ENCODE measurements at places on chromosomes 1 and 21.

DNA sequence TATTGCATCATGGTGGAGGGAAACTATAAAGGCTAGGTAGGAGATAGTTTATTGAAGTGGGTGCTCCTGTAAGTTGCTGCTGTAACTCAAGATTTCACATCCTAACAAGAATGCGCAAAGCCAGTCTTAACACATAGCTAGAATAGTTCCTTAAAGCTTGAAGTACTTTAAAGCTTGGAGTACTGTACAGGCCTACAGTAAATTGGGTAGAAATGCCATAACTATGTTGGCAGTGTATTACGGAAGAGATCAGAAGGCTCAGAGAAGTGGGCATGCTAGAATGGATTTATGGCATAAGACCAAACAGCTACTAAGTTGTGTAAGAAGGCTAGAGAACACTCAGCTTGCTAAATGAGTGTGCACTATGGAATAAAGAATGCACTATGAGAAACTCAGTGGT is 44.5 kb downstream of the DMRTA2 start:
- no peak for DNase-seq

DNA sequence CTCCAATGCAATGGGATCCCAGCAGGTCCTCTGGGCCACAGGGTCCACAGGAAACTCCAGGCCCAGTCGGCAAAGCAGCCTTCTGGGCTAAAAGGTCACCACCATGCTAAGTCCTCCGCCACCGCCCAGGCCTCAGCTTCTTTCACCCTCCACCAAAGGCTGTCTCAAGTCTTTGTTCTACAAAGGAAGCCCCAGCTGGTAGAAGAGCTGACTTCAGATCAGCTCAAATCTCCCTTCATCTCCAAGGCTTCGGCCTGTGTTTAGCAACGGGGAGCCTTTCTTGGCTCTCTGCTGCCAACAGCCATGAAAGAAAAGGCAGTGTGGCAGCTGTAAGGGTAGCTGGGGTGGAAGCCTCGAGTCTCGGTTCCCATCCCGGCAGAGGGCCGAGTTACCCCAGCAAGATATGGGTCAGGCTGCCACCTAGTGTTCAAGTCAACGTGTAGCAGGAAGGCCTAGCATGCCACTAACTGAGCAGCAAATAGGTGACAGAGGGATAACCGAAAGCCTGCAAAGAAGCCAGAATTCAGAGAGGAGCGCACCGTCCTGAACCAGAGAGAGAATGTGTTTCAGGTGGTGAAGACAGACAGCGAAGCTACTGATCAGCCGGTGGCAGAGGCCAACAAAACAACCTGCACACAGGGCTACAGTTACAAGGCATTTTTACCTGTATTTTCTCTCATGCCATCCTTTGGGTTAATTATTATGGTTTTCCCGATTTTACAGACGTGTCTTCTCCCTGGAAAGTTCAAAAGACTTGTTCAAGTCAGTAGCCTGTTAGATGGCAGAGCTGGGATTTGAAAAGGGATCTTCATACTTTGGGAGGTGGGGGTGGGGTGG is 26.8 kb upstream of the CRNN start:
- DNase-seq, result peak; percentile 38

DNA sequence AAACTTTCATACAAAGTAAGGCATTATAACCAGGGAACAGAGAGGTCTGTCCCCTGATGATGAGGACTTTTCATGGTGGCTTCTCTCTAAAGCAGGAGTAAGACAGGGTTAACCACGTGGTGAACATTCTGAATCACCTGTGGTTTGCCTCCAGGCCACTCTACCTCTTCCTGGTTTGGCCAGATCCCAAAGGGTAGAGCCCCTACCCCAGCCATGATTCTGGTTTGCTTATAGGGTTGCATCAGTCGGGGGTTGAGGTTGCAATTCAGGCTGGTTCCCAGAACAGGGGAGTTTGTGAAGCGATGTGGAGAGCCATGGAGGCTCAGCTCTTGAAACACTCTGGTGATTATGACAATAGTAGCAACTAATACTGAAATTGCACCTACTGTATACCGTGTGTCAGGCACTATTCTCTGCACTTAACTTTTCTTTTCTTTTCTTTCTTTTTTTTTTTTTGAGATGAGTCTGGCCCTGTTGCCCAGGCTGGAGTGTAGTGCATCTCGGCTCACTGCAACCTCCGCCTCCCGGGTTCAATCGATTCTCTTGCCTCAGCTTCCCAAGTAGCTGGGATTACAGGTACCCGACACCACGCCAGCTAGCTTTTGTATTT is 8.3 kb downstream of the CNR2 start:
- no peak for DNase-seq

DNA sequence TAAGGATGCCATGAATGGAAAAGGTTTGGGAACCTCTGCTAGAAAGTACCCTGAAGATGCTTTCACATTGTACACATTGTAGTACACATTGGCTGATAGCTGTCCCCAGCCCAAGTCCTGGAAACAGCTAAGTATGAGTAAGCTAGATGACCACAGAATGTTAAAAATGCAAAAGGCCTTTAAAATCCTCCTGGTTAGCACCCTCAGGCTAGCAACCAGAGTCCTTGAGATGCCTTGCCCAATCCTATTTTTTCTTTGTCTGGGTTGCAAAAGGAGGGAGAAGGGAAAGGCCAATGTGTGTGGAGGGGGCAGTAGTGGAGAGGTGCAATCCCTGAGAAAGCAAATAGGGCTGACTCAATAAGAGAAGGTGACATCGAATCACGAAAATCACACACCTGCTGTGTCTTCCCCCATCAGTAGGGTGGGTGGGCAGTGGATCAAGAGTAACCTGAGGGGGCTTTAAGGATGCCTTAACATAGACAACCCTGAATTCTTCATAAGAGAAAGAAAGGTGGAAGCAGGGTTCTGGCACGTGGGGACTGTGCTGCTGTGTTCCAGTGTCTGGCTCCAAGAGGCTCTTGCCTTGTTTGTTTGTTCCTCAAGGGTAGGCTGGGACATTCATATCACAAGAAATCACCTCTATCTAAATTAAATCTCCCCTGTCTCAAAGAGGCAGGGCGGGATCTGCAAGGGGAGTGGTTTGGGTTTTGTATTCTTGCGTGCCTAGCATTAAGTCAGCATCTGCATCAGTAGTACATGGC is 266.2 kb upstream of the PLXNA2 start:
- DNase-seq, result no peak

GRCh38 chr1:115642168-115643072 is 650 bp downstream of the VANGL1 start:
- DNase-seq, result no peak

GRCh38 chr1:2230781-2231531 is 2.8 kb downstream of the SKI start:
- no peak for DNase-seq

DNA sequence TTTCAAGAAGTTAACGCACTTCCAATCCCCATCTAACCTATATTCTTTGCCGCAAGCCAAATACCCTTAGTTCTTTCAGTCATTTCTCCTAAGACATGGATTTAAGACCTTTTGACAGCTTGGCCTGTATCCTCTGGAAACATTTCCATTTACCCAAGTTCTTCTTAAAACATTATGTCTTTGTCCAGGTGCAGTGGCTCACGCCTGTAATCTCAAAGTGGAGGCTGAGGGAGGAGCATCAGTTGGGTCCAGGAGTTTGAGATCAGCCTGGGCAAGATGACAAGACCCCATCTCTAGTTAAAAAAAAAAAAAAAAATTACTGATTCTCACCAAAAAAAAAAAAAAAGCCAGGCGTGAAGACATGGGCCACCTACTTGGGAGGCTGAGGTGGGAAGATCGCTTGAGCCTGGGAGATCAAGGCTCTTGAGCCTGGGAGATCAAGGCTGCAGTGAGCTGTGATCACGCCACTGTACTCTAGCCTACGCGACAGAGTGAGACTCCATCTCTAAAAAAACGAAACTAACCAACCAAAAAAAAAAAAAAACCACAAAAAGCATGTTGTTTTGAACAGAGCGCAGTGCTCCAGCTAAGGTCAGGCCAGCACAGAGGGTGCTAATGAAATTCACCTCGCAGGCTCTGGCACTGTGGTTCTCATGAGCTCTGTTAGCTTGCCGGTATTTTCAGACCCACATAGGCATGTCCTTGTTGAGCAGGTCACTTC is 36.0 kb downstream of the NUAK2 start:
- peak; percentile 31 for DNase-seq

GRCh38 chr1:114000406-114000805 is 21.1 kb downstream of the OLFML3 start:
- DNase-seq, result no peak

GRCh38 chr1:118618618-118619340 is 369.4 kb downstream of the TBX15 start:
- no peak for DNase-seq

DNA sequence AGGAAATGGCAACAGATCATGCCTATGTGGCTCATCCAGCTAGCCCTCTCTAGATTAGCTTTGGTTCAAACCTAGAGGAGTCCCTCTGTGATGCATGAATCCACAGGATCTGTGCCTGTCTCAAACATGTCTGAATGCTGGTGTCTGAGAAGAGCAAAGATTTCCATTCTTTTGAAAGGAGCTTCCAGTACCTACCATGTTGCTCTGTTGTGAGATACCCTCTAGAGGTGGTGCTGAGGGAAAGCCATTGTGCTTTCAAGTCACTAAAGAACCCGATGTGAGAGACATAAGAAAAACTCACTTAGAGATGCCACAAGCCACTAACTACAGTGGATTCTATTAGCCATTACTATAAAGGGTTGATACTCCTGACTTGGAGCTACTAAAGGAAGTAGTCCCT is 103.6 kb downstream of the LRRC40 start:
- DNase-seq, result no peak

- no peak for DNase-seq
These were observed 214.5 kb downstream of the TBX15 start for GRCh38 chr1:118773656-118774055.

- DNase-seq, result no peak
These were observed 26.4 kb downstream of the CD48 start for GRCh38 chr1:160685266-160685665.

GRCh38 chr1:43220905-43221778 is 48.6 kb upstream of the TMEM125 start:
- DNase-seq, result no peak

DNA sequence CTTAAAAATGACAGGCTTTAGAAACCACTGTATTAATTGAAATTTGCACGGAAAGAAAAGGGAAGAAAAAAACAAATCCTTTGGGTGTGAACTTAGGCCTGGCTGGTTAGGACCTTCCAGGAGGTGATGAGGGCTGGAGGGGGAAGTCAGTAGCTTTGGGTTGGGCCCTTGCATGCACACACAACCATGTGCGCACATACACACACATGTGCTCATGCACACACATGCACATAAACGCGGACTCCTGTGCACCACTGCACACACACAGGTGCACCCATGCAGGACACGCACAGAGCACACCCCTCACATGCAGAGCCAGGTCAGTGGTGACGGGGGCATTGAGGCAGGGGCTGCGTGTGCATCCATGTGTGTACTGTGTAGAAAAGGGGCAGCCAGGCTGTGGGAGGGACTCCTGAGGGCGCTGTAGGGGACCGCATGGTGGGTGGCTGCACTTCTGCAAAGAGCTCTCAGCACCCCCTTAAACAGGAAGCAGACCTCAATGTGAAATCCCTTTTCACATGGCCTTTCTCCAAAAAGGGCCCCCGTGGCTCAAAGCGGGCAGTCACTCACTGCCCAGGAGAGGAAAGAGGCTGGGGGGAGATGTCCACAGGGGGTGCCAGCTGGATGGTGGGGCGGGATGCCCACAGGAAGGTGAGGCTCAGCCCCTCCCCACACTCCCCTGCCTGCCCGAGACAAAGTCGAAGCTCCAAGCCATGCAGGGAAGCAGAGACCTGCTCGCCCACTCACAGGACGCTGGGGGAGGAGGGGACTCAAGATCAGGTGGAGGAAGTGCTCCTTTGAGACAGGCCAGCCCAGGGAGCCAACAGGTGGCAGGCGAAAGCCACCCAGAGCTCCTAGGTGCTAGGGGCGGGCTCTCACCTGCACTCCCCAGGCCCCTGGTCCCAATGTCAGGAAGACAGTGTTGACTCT is 95.2 kb downstream of the ITPKB start:
- DNase-seq, result no peak

DNA sequence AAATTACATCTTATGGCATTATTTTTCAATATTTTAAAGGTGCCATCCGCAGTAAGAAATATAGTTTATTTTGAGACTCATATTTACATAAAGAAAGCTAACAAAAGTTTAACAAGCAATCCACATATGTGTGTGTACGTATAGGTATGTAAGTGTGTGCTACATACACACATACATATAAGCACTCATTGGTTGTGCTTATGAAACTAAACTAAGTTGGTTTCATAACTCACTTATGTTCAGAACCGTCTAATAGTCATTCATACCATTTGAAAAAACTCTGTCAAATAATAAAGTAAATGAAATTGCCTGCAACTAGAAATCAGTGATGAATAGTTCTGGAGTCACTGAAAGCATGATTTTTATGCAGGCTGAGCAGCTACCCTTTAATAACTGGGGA is 14.1 kb downstream of the TATDN3 start:
- no peak for DNase-seq

- no peak for DNase-seq
These were observed 55.1 kb downstream of the CD58 start for GRCh38 chr1:116515702-116516101.

DNA sequence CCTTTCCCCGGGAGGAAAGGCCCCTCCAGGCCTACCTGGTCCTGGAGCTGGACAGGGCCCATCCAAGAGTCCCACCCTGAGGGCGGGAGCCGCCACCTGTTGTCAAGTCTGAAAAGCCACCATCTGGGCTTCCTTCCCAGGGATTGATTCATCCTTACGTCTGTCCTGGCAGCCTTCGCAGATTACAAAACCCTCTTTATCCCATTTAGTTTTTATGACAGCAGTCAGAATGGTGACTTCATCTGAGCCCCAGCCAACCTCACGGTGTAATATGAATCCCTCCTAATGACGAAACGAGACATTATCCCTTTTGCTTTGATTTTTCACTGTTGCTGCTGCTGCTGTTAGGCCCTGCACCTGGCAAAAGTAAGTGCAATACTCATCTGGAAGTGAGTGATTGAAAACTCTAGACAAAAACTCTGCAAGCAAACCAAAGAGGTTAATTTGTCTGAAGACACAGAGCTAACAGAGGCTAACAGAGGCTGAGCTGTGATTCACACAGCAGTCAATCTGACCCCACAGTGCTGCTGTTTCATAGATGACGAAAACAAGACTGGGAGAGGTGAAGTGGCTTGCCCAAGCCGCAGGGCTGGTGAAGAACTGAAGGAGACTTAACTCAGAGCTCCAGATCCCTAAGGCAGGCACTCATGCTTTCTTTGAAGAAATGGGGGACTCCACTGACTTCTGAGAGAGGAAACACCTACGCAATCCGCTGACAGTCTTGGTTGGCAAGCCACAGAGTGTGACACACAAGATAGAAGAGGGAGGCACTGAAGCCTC is 30.0 kb upstream of the S100A7 start:
- DNase-seq, result no peak

- no peak for DNase-seq
These were observed 18.0 kb downstream of the SERTAD4 start for GRCh38 chr1:210250665-210250997.

GRCh38 chr1:182485861-182486260 is 35.9 kb downstream of the RGSL1 start:
- no peak for DNase-seq

DNA sequence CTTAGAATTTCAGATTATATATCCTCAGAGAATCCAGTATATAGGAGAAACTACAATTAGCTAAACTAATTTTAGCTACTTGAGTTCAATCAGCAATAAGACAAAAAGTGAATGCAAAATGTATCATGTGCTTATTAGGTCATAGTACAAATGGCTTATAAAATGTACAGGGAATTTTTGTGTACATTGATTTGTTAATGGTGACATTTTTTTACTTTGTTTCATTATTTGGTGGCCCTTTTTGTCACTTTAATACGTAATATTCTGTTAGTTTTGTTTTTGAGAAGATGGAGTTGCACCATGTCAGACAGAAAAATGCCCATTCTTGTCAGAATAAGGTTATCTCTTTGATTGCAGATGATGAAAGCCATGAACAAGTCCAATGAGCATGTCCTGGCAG is 33.6 kb downstream of the CC2D1B start:
- no peak for DNase-seq

GRCh38 chr1:214510914-214511638 is 40.3 kb downstream of the PTPN14 start:
- no peak for DNase-seq

Data from stimulated activated CD8-positive, alpha-beta memory T cell treated with anti-CD3 and anti-CD28 coated beads, Interleukin-7, amount 100 ng/mL, for 1 hour (primary cell).